ELF-1 (cell line): ENCODE measurements at places on chromosomes 5 and 9.
A peak's percentile ranks its signal among the peaks of the same experiment; 100 is the strongest.

DNA sequence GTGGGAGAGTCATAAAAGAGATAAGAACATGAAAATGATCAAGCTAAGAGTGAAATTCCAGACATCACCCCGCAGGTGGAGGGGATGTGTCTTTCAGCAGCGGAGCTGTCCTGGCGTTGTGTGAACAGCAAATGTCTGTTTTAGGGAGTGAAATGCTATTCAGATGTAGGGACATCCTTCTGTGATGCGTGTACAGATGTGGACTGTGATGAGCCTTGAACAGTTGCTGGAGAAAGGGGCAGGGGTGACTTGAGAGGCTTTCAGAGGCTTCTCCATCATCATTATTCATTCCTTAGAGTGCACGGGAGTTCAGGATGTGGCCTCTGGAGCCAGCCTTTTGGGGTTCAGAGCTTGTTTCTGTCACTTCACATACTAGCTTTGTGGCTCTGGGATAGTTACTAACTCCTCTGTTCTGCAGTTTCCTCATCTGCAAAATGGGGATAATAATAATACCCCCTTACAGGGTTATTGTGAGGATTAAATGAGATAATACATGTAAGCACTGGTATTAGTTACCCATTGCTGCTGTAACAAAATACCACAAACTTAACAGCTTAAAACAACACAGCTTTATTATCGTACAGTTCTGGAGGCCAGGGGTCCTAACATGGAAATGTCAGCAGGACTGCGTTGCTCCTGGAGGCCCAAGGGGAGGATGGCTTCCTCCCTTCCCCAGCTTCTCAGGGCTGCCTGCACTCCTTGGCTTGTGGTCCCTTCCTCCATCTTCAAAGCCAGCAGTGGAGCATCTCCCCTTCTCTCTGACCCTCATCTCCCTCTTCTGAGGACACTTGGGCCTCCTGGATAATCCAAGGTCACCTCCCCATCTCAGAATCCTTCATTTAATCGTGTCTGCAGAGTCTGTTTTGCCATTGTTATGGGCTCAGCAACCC lies 9.4 kb downstream of the TRAF1 start:
- no peak for DNase-seq

DNA sequence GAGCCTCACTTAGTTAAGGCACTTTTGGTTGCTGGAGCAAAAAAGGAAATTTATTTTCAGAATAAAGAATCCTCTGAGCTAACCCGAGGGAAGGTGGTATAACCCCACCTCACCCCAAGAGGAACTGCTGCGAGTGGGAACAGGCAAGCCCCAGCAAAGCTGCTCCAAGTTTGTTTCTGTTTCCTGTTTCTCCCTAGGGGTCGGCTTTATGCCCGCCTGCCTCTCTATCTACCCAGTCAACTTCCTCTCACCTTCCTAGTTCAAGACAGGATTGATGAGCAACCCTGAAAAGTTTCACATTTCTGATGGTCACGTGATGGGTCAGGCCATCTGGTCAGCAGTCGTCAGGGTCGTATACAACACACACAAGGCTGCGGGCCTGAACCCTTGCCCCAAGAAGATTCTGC lies 31.1 kb downstream of the TRIO start:
- peak; percentile 82 for DNase-seq

DNA sequence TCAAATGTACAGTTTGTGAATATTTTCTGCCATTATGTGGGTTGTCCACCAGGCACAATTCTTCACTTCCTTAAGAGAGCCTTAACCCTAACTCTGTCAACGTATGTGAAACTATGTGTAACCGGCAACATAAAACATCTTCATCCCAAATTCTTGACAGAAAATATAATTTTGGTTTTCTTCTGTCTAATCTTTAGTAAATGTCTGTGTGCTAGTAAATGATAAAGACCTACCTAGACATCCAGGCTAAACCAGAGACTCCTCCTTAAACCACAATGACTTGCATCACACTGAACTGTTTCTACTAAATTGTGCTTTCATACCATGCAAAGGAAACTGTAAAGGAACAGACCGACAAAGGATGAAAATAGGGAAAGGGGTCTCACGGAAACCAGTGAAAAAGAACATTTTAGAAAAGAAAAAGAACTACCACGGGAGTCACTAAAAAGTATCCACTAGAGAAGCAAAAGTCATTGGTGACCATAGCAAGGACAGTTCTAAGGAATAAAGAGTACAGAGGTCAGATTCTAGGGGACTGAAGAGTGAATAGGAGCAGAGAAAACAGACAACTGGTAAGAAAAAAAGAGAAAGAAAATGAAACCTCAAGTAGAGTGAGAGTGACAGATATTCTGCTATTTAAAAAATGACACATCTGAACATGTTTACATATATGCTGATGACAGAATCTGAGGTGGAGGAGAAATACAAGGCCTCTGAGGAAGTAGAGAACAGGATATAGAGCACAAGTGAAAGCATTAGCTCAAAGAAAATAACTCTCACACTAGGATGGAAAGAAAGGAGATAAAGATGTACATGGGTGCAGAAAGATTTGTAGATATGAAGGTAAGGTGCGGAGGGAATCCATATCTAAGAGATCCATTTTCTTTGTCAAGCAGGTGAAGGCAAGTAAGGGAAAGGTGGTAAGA lies 49.4 kb downstream of the FNIP1 start:
- no peak for DNase-seq

DNA sequence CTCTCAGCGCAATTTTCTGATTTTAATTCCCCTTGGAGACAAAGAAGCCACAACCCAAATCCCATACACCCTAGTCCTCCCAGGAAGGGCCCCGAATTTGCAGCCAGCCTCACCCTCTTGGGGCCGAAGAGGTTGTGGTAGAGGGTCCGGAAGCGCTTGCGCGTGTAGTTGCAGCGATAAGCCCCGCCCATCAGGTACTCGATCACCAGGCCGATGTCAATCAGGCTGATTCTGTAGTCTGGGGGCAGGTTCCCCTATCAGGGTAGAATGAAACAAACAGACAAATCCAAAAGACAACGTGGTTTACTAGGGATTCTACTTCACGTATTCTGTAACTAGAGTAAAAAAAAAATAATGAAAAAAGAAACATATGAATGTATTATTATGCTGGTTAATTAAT lies 210.6 kb upstream of the KLF9 start:
- peak; percentile 13 for DNase-seq
